Stimulated activated naive CD8-positive, alpha-beta T cell treated with anti-CD3 and anti-CD28 coated beads, Interleukin-15, amount 100 ng/mL, for 72 hours (primary cell): ENCODE measurements at places on chromosomes 3 and 15.

DNA sequence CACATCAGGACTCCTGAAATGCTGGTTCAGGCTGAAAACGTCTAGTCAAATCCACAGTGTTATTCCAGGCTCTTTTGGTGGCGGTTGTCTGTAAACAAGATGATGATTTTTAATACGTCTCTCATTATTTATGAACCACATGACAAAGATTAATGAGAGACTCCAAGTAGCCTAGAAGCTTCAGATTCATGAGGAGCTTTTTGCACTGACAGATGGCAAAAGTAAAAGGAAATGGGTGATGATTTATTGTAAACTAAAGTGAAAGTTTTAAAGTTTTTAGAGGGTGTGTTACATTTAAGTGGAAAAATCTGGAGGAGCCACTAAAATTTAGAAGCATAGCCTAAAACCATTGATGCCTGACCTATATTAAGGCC, 77.0 kb downstream of the BBX start:
- DNase-seq, result no peak

DNA sequence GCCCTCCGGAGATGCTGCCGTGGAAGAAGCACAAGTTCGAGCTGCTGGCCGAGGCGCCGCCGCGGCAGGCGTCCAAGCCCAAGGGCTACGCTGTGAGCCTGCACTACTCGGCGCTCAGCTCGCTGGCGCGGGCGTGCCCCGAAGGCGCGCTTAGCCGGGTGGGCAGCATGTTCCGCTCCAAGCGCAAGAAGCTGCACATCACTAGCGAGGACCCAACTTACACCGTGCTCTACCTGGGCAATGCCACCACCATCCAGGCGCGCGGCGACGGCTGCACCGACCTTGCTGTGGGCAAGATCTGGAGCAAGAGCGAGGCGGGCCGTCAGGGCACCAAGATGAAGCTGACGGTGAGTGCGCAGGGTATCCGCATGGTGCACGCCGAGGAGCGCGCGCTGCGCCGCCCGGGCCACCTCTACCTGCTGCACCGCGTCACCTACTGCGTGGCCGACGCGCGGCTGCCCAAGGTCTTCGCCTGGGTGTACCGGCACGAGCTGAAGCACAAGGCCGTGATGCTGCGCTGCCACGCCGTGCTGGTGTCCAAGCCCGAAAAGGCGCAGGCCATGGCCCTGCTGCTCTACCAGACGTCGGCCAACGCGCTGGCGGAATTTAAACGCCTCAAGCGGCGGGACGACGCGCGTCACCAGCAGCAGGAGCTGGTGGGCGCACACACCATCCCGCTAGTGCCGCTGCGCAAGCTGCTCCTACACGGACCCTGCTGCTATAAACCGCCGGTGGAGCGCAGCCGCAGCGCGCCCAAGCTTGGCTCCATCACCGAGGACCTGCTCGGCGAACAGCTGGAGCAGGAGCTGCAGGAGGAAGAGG, 1.3 kb downstream of the FAM43A start:
- DNase-seq, result peak; percentile 55

GRCh38 chr3:123130079-123130750, 63.4 kb downstream of the PDIA5 start:
- no peak for DNase-seq

- DNase-seq, result no peak
These were observed 81.9 kb upstream of the PLXNA1 start for GRCh38 chr3:126900859-126901540.

DNA sequence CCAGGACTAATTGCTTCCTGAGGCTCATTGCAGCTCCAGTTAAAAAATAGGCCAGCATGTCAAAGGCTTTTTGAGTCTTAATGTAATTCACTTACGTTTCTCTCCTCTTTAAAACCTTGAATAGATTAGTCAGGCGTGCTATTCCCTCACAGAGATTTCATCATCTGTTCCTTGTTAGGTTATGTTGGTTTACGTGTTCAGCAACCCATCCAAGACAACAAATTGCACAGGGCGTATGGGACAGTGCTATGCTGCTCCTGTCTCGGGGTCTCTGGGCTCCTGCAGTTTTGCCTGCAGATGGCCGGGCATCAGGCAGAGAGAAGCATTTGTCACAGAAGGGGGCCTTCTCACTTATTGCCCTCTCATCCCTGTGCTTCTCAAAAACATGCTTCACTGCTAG, 117.1 kb downstream of the CHDH start:
- DNase-seq, result no peak

- DNase-seq, result no peak
These were observed 64.6 kb upstream of the P2RY1 start for GRCh38 chr3:152770296-152770695.

- DNase-seq, result no peak
These were observed 975 bp downstream of the PCSK6 start for GRCh38 chr15:101488300-101489164.

DNA sequence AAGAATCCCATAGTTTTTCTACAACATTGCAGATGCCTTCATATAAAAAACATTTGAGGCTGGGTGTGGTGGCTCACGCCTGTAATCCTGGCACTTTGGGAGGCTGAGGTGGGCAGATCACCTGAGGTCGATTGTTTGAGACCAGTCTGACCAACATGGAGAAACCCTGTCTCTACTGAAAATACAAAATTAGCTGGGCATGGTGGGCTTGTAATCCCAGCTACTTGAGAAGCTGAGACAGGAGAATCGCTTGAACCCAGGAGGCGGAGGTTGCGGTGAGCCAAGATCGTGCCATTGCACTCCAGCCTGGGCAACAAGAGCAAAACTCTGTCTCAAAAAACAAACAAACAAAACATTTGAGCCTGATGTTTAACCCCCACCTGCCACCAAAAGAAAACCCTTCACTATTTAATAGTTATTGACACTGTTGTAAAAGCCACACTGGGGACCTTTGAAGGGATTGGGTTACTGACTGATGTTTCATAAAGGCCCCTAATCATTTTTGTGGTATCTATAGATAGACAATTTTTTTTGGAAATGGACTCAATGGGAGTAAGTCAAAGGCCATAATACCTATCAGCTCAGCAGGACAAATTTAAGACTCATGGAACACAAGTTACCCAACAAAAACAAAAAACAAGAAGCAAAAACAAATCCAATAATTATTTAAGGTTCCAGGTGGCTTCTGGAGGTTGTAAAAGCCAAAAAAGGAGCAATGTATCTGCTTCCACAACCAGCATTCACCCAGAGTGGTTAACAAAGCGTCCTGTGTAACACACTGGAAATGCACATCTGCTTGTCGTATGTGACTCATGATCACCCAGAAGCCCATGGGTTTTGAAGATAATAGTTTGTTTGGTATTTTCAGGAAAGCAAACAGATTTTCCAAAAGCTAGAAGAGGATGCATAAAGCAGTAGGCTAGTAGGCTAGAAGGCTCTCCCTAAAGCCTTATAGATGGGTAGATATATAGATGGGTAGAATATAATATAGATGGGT, 41.2 kb downstream of the CDCP1 start:
- DNase-seq, result no peak

DNA sequence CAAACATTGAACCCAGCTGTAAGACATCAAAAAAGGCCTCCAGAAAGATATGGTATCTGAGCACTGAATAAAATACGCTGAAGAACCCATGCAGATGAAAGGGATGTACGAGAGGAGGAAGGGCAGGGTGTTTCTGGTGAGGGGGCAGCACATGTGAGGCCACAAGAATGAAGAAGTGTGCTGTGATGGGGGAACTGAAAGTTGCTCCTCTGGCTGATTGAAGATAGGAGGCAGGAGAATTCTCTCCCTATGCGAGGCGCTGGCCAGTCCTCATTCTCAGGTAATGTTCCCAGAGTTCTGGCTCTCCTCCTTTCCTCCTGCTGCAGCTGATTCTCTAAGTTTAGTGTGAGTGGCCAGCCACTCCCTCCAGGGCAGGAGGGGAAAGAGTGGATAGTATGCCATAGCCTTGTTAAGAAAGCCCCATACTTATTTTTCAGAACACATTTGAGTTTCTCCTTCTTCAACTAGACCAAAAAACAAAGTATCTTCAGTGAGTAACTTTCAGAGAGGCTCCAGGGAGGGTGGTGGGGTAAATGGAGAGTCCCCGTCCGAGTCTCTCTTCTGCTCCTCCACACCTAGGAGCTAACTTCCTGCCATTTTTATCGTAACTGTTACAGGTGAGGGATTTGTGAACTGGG, 26.9 kb upstream of the MYO1E start:
- no peak for DNase-seq

DNA sequence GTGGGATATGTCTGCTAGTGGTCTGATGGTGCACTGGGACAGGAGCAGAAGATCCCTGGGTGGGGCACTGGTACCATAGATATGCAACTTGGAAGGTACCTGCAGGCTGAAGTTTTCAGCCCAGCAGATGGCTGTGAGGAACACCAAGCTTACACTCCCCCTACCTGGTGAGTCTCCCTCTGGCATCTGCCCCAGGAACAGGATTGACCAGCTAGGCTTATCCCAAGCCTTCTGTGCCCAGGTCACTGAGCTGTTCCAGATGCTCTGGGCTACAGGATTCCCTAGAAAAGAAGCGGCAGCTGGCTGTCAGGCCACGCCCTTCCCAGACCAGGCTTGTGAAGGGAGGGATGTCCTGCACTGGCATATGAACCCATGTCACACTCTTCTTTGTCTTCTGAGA, 1130.0 kb downstream of the NAALADL2 start:
- no peak for DNase-seq

GRCh38 chr3:149215515-149215914, 6.1 kb downstream of the CP start:
- no peak for DNase-seq

DNA sequence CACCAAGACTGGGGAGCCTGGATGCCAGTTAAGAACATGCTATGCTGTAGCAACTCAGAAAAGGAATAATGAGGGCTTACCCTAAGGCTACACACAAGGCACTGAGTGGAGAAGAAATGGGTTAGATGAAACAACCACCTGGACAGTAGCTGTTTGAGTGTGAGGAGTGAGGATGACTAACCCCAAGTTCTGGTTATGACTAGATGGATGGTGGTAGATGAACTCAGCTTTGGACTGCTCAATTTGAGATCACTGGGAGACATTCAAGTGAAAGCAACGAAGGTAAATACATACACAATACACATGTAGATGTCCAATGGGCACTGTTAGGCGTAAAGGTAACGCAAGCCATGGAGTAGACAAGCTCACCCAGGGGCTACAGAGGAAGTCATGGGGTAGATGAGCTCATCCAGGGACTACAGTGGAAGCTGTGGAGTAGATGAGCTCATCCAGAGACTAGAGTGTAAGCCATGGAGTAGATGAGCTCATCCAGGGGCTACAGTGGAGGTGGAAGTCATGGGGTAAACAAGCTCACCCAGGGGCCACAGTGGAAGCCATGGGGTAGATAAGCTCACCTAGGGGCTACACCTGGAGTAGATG, 98.3 kb downstream of the ANO10 start:
- peak; percentile 67 for DNase-seq

DNA sequence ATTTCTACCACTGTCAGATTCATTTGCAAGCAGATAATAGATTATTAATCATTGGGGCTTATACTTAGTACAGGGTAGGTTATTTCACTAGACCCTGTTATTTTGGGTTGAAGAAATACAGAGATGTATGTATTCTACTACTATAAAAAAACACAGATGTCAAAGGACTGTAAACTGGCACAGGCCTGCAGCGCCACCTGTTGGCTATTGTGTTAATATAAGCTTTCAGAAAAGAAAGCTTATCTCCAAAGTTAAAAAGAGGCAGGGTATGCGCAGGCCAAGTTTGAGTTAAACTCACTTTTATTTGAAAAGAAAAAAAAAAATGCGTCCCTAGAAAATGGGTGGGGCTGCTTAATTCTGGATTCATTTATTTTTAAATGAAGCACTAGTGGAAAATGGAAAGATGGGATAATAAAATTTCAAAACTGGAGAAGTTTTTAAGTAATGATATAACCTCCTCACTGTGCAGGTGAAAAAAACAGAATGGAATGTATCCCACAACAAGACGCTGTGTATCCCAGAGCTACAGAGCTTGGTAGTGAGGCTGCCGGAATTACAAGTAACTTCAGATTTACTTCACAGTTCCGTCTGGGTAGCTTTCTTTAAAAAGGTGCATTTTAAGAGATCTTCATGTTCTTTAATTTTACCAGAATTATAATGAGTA, 407.2 kb upstream of the TGFBR2 start:
- DNase-seq, result peak; percentile 51

GRCh38 chr3:195411836-195412235, 31.0 kb downstream of the ACAP2 start:
- DNase-seq, result no peak

- DNase-seq, result no peak
These were observed 77.2 kb upstream of the VGLL4 start for GRCh38 chr3:11720917-11721411.

GRCh38 chr3:136498919-136499447, 248.8 kb downstream of the PCCB start:
- no peak for DNase-seq

GRCh38 chr3:17129556-17129955, 244.8 kb downstream of the PLCL2 start:
- no peak for DNase-seq

DNA sequence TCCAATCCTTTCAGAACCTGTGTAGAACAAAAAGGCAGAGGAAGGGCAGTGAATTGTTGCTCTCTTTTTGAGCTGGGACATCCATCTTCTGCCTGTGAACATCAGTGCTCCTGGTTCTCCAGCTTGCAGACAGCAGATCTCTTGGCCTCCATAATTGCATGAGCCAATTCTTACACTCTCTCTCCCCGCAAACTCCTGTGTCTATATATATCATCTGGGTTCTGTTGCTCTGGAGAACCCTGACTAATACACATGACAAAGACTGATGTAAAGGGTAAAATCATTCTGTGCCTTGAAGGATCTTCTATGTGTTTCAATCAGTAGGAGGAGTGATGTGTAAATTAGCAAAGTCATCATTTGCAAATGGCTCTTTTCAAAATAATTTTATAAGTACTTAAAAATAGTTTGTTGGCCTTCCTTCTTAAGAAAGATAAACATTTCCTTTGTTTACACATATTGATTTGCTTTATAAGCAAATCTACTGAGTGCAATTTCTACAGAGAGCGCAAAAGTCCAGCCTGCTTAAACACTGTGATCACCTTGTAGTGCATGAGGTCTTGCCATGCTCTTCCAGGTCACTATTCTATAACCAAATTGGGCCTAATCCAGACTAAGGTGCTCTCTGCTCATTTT, 154.9 kb upstream of the ANKRD28 start:
- DNase-seq, result no peak

- no peak for DNase-seq
These were observed 71.6 kb downstream of the ADCY5 start for GRCh38 chr3:123377243-123377740.

- no peak for DNase-seq
These were observed 15.0 kb downstream of the SCG5 start for GRCh38 chr15:32656496-32656895.

- peak; percentile 42 for DNase-seq
These were observed 1.2 kb downstream of the ERC2 start for GRCh38 chr3:56467108-56467507.
